Cardiac fibroblast (primary cell): ENCODE measurements at places on chromosomes 2 and 18.

DNA sequence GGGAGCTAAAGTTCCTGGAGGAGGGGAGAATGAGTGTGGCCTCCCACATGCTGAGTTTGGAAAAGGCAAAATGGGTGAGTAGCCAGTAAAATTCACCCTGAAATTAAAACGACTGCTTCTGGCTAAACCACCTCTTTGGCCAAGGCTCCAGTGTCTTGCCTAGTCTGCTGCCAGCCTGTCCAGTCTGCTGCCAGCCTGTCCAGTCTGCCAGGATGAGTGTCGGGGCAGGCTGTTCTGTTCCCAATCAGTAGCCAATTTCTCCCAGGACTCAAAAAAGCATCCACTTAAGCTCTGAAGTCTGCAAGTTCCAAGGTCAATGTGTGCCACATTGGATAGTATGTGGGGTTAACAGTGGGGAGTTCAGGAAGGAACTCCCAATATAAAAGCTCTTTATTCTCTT, 134.6 kb upstream of the KLHL29 start:
- no peak for DNase-seq

DNA sequence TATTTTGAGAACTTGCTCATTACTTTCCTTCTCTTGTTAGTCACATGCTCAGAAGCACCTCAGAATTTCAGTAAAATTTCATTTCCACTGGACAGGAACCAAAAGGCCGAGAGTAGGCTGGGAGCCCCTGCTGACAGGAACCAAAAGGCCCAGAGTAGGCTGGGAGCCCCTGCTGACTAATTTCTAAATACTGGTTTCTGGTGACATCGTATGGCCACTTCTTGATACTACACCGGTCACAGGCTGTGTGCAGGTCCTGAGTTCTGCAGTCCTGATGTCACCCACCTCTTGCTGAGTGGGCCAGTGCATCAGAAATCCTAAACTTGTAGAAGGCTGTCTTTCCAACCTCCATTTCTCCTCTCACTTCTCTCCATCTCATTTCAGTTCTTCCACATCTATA, 17.7 kb upstream of the EN1 start:
- DNase-seq, result peak; percentile 67

DNA sequence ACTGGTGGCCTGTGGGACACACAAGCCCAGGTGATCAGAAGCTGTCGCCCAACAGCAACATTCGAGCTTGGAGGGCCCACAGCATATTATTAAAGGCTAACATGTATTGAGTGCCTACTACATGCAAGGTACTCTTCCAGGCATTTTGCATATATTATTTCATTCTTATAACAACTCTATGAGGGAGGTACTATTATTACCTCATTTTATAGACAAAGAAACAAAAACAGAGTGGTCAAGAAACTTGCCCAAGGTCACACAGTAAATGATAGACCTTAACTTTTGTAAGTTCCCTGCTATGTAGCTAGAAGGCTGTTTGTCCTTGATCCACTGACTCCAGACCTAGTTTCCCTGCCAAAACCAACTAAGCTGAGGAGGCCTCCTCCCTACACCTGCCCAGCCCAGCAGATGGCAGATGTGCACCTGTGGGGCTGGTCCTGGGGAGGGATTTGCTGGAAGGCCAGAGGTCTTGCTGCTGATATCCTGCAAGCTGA, 35.7 kb downstream of the KANSL3 start:
- DNase-seq, result no peak

DNA sequence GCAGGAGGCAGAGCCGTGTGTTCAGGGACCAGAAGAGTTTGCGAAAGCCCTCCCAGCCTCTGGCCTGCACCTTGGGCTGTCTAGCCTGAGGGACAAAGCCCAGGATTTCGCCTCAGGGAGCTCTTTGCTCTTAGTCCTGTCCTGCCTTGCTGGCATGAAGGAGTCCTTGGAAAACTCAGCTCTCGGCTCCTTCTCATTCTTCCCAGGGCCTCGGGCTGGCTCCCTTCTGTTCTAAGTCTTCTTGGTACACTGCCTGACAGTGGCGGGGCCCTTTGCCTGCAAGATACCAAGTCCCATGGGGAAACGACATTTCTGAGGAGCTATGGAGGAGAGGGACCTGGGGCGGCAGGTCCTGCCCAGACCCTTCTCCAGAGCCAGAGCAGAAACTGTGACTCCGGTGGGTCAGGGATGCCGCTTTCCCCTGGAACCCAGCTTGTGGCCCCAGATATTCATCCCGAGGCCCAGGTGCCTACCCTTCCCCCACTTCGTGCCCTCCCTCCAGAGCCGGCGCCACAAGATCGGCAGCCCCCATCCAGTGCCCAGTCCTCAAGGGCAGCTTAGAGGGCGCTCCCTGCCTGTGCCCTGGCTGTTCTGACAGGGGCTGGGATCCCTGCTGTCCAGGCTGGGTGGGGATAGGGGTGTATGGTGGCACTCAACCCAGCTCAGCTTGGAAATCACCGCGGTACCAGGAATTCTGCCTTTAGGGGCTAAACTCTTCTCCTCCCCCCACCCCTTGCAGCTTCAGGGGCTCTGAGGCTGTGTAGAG, 5.5 kb upstream of the CYP26B1 start:
- no peak for DNase-seq

GRCh38 chr2:186546846-186547245, 43.0 kb upstream of the ITGAV start:
- DNase-seq, result peak; percentile 52

DNA sequence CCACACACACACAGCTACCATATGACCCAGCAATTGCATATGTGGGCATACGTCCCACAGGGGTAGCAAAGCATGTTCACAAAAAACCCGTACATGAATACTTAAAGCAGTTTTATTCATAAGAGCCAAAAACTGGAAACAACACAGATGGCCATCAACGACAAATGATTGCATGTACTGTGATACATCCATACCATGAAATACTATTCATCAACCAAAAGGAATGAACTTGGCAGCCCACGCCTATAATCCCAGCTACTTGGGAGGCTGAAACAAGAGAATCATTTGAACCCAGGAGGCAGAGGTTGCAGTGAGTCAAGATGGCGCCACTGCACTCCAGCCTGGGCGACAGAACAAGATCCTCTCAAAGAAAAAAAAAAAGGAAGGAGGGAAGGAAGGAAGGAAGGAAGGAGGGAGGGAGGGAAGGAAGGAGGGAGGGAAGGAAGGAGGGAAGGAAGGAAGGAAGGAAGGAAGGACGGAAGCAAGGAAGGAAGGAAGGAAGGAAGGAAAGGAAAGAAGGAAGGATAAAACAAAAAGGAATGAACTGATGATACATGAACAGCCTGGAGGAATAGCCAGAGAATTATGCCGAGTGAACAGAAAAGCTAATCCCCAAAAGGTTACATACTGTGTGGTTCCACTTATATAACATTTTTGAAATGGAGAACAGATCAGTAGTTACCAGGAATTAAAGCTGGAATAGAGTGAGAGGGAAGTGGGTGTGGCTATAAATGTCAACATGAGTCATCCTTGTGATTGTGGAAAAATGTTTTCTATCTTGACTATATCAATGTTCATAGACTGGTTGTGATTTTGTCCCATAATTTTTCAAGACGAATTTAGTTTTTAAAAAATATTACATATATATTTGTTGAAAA, 19.6 kb upstream of the YPEL5 start:
- DNase-seq, result peak; percentile 14

DNA sequence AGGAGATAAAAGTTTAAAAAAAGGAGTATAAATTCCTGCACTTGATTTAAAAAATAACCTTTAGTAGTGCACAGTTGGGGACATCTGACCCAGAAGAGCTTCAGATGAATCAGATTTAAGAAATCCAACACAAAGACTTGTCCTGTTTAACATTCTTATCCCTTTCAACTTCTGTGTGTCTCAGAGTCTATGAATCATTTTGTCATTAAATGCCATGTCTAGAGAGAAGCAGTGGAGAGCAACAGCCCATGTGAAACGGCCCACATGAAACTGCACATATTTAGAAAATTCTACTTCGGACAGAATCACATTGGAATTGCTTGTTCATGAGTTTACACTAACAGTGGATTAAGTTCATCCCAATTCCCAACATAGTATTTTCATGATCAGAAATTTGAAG, 278.6 kb downstream of the SLC8A1 start:
- peak; percentile 14 for DNase-seq

GRCh38 chr2:127085317-127085681, 21.7 kb downstream of the BIN1 start:
- peak; percentile 72 for DNase-seq

DNA sequence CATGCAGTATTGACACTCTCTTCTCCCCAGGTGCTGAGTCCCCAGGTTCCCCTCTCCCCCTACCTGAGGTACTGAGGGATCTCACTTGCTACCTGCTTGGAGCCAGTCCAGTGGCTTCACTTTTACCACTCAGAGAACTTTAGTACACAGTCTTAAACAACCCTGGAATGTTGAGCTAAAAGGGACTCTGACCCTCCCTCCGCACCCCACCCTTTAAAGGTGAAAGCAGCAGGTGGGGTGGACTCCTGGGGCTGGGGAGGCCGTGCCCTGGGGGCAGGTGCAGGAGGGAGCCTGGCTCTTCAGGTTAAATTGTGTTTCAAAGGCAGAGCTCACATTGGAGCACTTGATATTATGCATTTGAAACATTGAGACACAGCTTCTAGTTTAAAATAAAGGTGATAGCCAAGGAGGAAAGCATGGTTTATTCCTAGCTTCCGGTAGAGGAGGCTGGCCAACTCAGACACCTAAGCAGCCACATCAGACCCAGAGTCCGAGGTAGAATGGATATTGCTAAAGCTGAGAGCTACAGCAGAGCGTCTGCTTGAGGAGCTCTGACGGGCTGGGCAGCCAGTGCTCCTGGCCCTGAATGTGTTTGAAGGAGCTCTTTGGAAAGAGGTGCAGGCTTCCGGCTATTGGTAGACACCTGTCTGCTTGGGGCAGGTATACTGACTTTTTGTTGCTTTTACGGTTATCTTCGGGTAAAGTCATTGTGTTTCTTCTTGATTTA, 196.4 kb downstream of the AGAP1 start:
- DNase-seq, result no peak

DNA sequence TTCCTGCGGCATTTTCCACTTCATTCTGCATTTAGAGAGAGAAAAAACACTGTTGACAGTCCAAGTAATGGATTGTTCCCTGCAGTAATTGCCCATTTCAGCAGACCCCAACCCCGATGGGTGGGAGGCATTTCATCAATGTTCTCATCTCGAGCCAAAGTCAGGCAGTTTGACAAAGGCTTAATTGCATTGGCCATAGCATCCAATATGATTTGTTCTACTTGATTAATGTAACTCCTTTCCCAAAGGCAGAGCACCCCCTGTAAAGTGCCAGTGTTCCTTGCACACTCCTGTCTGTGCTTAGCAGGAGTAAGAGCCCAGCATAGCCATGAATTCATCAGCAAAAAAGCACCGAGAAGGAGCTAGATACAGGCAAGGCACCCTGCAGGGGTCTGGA, 174.4 kb downstream of the SEPTIN10 start:
- DNase-seq, result no peak

DNA sequence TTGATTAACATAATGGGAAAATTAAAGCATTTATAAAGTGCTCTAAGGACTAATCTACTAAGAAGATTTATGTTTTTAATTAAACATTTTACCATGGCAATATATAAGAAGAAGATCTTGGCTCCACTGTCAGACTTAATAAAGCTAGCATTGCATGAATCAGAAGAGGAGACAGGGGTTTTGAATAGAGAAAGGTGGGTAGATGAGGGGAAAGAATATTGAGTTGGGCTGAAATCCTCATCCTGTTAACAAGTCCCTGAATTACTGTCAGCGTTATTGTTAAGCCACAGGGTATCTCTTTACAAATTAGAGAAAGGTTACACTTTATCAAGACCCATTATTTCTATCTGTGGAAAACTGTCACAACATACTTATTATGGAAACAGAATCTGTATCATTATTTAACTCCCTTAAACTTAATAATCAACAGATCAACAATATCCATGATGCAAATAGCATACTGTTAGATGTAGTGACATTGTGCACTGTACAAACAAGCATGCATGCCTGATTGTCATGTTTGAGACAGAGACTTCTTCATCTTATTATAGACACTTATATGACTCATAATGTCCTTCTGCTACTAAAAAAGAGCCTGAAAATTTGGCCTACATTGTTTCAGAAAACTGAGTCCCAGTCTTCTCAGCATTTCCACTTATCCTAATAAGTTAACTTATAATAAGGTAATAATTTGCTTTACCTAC, 304.1 kb downstream of the NRXN1 start:
- DNase-seq, result no peak

- DNase-seq, result no peak
Observed at GRCh38 chr18:63137999-63138435, 181.6 kb downstream of the BCL2 start.

DNA sequence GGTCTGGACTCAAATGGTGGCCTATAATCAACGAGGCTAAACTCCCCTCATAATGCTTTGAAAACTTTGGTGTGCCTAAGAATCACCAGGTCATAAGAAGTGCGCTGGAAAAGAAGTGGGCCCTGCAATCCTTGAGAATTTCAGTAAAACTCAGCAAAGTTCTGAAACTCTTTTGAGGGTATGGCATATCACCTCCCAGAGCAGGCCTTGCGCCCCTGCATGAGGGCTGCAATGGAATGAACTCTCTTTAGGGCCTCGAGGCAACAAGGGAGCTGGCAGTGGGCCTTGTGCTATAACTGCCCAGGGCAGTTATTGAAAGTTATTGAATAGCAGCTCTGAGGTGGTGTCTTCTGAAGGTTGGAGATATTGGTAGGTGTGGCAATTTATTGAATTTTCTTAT, 34.5 kb upstream of the AFF3 start:
- DNase-seq, result no peak

DNA sequence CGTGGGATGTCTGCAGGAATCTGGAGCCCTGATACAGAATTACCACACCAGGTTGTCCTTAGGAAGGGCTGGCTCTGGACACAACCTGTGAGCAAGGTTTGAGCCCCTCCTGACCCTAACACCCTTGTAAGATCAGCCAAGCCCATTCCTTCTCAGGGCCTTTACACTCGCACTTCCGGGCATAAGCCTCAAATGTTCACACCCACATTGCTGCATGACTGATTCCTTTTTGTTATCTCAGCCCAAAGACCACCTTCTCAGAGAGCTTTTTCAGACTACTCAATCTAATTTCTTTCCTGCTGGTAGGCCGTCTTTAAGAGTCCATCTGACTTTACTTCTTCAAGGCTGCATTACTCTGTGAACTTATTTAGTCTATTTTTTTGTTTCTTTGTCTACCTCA, 464.0 kb upstream of the SPRED2 start:
- DNase-seq, result no peak

GRCh38 chr2:29766191-29766590, 155.2 kb downstream of the ALK start:
- peak; percentile 67 for DNase-seq

DNA sequence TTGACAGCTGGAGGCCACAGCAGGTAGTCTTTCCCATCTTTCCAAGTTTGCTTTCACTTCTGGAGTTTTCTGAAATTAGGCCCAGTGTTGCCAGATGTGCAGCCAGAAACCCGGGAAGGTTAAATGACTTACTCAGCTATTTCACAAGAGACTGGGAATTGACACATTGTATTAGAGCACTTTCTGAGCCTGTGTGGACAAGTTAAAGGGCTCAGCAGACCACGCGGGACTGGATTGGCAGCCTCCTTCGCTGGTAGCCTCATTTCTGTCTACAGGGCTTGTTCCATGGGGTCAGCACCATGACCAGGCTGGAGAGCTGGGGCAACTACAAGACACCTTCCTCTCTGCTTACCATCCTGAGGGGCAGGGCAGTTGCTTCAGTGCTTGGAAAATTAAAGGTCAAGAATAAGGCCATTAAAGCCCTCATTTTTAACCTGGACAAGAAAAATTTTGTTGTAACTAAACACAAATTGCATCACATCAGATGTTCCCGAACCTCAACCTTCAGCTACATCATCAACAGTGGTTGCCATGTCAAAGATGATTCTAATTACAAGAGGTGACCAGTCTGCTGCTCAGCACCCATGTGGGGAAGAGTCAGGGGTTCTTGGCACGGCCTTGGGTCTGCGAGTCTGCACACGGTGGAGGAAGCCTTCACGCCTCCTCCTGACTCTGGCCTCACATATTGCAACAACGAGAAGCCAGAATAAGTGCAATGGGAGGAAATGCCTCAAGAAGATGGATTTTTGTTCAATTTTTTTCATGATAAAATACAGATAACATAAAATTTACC, 279.5 kb upstream of the RAB6C start:
- no peak for DNase-seq
